Stimulated activated CD8-positive, alpha-beta memory T cell treated with anti-CD3 and anti-CD28 coated beads, Interleukin-15, amount 100 ng/mL, for 48 hours (primary cell): ENCODE measurements at places on chromosomes 7 and 10.

DNA sequence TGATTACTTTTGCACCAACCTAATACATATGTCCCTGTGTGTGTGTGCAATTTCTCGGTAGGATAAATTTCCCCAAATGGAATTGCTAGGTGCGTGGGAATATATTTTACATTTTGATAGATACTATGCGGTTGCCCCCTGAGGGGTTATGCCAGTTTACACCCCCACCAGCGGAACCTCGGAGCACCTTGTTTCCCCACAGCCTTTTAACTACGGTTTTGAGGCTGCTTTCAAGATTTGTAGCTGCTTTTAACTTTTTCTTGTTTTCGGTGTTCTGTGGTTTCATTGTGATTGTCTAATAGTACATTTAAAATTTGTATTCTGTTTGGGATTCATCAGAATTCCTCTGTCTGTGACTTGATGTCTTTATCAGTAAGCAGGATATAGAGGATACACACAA, 22.0 kb downstream of the PROSER2 start:
- no peak for DNase-seq

- DNase-seq, result no peak
Observed at GRCh38 chr7:2928256-2928612, 84.1 kb upstream of the GNA12 start.

GRCh38 chr7:156988343-156989185, 21.9 kb downstream of the MNX1 start:
- DNase-seq, result no peak

DNA sequence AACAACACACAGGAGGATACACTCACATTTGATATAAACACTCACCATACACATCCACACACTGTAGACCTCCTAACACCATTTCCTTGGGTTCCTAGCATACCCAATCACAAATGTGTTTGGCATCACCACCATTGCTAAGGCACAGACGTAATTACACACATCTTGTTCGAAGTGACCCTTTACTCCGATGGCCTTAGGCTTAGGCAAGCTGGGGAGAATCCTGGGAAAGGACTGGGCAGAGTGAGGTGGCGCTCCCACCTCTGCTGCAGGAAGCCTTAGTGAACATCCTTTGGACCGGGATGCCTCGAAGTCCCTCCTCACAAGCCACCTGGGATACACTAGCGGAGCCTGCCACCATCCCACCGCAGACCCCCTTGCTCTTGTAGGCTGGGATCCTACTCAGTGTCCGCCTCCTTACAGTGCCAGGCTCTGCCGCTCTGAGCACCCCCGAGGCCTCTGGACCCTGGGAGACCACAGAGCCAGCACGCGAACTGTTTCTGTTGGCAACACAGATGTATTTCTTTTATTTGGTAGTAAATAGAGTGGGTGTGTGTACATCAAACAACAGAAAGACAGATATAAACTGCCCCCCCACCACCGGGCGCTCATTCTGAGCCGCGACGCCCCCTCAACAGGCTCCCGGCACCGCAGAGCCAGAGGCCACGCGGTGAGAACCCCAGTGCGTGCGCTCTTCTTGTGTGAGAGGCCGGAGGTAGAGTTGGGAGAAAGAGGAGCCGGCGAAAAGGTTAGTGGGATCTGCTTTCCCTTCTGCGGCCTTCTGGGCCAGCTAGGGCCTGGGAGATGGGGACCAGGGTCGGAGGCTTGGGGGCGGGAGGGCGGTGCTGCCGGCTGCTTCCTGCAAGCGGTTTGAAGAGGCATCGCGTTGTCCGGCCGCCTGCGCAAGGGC, 5.9 kb upstream of the HMX2 start:
- no peak for DNase-seq

GRCh38 chr10:110540031-110540430, 27.5 kb upstream of the SMC3 start:
- DNase-seq, result no peak

- DNase-seq, result no peak
Observed at GRCh38 chr7:130371046-130371445, 9.2 kb upstream of the CPA1 start.

DNA sequence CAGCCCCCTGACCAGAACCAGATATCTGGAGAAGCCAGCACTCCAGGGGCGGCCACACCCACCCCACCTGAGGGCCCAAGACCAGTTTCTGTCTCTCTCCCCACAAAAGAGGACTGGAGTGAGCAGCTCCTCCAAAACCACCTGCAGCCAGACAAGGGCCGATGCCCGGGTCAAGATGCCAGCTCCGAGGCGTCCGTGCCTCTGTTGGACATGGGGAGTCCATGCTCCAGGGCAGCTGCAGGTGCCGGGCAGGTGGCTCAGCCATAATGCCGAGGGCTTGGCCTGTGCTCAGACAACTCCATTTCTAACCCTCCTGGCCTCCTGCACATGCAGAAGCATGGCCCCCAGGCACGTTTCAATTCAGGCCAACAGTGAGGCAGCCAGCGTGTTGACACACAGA, 234.6 kb downstream of the MAD1L1 start:
- DNase-seq, result no peak

DNA sequence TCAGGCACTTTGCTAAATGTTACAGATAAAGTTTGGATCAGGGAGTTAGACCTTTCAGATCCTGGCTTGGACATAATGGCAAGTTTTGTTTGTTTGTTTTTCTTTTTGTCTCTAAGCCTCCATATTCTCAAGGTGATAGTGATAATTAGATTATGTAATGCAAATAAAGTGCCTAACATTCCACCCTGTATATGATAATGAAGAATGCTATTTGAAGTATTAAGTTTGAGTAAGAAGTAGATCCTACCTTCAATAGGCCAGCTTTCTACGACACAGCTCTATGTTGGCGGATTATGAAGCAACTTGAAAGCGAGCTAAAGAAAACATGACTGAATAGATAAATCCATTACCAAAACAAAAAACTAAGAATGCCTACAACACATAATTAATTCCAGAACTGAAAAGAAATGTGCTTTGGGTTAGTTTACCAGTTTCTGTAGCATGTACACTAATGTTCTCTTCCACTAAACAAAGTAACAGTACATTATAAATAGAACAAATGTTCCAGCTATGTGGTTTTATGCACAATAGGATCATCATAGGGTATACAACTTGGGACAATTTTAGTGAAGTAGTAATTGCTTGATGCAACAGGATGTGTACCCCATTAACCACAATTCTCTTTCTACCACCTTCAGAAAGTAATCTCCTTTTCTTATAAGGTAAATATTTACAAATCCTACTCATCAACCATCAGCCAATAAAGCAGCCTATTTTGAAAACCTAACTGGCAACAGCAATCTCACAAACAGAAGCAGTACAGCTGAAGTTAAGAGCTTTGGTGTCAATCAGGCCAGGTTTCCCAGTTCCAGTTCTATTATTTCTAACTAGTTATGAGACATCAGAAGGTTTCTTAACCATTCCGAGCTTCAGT, 1.5 kb downstream of the SEM1 start:
- DNase-seq, result no peak

- DNase-seq, result no peak
Observed at GRCh38 chr7:117270371-117270770, 52.5 kb downstream of the WNT2 start.

DNA sequence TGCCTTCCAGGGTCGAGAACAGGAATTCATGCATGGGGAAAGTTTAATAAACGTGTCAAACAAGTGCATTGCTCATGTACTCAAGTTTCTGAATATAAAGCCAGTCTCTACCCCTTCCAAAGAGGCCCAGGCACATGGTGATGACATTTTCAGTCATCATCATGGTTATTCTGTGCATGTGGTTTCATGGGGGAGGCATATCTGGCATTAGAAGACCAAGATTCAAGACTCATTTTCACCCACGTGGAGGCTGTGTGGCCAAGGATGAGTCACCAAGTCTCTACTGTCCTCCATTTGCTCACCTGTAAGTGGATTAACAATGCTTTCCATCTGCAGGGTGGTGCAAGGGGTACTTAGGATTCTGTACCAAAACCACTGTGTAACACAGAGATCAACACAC, 34.0 kb upstream of the CNPY1 start:
- peak; percentile 44 for DNase-seq

DNA sequence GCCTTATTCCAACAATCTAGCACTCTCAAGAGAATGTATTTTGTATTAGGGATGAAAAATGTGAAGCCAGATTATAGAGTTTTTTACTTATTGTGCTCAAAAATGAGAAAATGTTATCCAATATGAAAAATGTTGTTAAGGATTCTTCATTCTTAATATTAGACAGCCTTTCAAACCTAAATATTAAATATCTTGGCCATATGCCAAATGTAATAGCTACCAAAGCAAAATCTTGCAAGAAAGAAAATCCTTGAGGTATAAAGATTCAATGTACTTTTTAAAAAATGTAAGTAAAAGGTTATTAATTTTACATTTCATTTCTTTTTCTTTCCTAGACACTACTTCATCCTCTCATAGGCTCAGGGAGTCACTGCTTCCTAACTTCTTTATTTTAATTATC, 33.4 kb downstream of the MET start:
- DNase-seq, result no peak

GRCh38 chr10:23606456-23606855, 167.6 kb downstream of the OTUD1 start:
- DNase-seq, result no peak

DNA sequence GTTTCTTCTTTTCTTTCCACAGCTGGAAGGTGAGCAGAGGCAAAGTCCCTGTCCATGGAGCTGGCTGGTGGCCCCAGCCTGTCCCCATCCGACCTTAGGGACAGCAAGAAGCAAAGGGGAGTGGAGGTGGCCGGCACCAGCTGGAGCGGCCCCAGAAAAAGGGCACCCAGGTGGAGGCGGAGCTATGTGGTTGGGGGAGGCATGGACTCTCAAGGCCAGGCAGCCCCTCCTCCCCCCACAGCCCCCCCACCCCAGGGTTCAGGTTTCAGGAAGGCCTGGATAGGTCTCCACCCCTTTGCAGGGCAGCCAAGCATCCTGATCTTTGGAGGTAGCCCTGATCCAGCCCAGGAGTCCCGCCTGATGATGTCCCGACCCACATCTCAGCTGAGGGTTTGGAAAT, at the start of gene SSC4D:
Gene SSC4D, minus strand, starts transcription at position 161 of the 400 bp plus-strand sequence. CDS start 5,258 bp downstream, outside the sequence.
- no peak for DNase-seq

DNA sequence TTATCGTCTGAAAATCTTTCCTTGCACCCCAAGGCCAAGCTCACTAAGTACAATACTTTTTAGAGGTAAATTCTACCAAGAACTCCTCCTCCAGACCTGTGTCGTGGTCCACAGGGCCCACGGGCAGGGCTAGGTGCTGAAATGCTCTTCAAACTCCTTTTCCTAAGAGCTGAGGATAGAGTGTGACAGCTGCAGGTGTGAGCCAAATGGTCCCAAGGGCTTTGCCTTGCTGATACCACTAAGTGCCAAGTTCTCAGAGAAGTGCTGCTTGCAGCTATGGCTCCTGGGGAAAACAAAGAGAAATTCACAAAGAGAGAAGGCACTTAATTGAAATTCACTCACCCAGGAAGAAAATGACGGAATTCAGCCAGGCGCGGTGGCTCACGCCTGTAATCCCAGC, 868.9 kb upstream of the AUTS2 start:
- no peak for DNase-seq

GRCh38 chr10:101639141-101639900, 51.2 kb downstream of the DPCD start:
- DNase-seq, result no peak

DNA sequence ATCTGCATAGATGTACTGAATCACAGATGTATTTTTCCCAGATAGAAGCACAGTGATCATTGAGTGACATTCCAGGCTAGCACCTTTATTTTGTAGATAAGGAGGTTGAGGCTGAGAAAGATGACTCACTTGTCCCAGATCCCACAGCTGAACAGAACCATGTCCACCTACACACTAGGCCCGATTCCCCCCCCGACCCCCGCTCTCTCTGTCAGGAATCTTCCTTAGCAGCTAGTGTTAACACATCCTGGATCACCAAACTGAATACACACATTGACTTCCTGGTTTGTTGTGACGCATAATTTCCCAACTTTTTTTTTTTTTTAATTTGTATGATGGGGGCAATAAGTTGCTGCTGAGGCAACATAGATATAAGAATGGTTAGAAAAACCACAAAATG, 5.2 kb downstream of the SFMBT2 start:
- no peak for DNase-seq

DNA sequence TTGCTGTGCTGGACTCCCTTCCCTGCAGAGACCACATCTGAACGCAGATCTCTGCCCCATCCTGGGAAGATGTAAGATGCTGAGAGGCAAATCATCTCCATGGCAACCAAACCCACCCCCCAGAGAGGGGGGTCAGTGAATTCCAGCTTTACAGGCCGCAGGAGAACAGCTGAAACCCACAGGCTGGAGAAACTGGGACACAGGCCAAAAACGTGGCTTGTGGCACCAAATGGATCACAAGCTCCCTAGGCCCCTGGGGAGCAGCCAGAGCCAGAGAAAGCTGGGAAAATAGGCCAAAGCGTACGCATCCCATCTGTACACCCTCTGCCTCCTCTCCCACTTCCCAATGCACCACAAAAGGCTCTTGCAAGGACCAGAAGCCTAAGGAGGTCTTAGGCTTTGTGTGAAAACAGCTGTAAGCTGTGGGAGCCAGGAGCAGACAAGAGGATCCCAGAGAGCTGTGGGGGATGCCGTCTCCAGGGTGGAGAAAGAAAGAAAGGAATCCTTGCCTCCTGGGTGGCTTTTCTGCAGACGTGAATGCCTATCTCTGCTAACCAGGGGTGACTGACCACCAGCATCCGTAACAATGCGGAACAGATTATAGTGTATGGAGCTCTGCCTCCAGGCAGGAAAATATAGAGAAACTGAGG, 59.5 kb downstream of the TMEM130 start:
- DNase-seq, result no peak

GRCh38 chr10:32338262-32338661, 8.7 kb downstream of the EPC1 start:
- DNase-seq, result no peak

DNA sequence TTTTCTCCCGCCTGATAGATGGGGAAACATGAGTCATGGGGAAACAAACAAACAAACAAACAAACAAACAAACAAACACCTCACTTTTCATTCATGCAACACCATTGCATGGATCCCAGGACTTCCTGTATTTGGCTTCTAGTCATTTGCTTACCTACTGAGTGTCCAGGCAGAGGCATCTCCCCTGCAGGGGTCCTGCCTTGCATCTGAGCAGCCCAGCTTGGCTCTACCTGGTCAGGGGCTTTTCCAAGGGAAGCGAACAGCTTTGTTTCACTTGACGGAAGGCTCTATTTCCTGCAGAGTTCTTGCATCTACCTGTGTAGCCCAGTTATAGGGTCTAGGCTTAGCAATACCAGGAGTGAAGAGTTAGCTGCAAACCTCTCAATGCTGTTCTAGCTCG, 374.2 kb downstream of the GATA3 start:
- no peak for DNase-seq
